ENCODE measurements at places on chromosomes 7 and 10.

GRCh38 chr10:70603449-70603801 lies 884 bp upstream of the PRF1 start:
- DNase-seq, result no peak

DNA sequence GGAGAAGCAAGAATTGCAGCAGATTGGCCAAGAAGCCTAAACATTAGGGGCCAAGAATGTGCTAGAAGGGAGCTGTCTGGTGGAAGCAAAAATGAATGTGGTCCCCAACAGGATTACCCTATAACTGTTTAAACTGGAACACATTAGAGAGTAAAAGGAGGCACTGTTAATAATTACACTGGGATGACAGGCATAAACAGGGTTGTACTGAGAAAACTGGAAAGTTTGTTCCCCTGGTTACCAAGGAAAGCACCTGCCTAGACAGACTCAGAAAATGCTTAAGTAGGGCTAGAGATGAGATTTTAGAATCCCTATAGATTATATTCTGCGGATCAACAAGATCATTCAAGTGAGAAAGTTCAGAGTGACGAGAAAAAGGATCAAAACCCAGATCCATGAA lies 100.8 kb downstream of the CTTNBP2 start:
- no peak for DNase-seq

DNA sequence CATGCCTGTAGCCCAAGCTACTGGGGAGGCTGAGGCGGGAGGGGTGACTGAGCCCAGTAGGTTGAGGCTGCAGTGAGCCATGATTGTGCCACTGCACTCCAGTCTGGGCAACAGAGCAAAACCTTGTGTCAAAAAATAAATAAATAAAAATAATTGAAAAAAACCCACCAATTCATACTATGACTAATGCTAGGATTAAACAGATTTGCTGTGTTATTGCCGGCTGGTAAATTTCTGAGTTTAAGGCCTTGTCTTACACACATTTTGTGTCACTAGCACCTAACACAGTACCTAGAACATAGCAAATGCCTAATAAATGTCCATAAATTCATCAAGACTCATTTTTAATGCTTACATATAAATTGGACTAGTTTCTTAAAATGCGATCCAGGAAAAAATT lies 8.7 kb downstream of the ESYT2 start:
- DNase-seq, result peak; percentile 58

DNA sequence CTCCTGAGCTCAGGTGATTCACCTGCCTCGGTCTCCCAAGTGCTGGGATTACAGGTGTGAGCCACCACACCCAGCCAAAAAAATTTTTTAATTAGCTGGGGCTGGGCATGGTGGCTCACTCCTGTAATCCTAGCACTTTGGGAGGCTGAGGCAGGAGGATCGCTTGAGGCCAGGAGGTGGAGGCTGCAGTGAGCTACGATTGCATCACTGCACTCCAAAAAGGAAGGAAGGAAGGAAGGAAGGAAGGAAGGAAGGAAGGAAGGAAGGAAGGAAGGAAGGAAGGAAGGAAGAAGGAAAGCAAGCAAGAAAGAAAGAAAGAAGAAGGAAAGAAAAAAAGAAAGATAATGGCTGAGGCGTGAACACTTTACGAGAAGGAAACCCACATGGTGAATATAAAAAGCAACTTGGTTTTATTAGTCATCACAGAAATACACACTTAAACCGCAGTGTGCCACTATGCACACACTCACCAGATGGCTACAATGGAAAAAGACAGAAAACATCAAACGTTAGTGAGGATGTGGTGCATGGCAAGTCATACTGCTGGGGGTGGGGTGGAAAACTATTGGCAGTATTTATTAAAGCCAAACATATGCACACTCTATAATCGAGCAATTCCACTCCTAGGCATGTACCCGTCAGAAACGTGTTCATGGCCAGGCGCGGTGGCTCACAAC lies 4.4 kb upstream of the CCL26 start:
- peak; percentile 95 for DNase-seq

DNA sequence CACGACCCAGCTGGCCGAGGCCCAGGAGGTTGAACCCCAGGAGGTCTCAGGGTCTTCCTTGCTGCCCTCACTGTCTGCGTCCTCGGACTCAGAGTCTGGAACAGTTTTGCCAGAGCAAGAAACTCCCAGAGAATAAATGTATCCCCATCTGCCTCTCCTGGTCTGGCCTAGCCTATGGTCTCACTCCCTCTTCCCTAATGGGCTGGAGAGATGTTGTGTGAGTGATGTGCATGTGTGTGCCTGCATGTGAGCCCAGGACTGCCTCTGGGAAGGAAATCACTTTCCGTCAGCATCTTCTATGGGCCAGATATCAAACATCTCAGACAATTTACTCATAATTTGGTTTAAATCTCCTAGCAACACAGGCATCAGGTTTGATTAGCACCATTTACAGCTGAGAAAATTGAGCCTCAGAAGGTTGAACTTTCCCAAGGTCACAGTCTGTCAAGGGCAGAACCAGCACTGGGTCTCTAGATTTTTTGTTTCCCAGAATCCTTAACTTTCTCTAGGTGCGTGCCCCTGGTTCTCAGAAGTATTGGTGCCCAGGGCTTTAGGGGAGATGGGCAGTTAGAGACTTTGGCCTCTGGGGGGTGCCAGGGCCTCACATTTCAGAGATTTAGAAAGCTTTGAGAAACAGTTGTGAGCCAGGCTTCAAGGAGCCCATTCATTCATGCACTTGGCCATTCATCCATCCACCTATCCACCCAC lies 4.9 kb downstream of the TMEM270 start:
- peak; percentile 60 for DNase-seq

GRCh38 chr7:30201921-30202320 lies 67.1 kb downstream of the MTURN start:
- DNase-seq, result no peak

- DNase-seq, result peak; percentile 86
Observed at GRCh38 chr7:75716992-75717626, 21.6 kb downstream of the HIP1 start.

DNA sequence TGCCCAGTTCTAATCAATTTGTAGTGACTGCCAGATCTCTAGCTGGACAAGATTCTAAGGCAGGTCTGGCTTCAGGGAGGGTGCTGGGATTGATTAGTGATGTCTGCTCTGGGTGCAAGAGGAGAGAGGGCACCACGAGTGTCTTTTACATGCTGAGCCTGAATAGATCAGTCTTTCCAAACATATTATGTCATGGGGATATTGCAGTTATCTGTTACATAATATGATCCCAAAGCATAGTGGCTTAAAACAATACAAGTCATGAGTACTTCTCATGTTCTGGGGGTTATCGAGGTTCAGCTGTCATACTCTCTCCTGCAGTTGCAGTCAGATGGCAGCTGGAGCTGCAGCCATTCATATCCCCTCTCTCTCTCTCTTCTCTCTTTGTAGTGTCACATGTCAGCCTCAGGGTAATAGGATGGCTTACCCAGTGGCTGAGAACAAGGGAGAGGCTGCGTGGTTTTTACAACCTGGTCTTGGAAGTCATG lies 26.0 kb downstream of the SLC29A3 start:
- DNase-seq, result no peak

DNA sequence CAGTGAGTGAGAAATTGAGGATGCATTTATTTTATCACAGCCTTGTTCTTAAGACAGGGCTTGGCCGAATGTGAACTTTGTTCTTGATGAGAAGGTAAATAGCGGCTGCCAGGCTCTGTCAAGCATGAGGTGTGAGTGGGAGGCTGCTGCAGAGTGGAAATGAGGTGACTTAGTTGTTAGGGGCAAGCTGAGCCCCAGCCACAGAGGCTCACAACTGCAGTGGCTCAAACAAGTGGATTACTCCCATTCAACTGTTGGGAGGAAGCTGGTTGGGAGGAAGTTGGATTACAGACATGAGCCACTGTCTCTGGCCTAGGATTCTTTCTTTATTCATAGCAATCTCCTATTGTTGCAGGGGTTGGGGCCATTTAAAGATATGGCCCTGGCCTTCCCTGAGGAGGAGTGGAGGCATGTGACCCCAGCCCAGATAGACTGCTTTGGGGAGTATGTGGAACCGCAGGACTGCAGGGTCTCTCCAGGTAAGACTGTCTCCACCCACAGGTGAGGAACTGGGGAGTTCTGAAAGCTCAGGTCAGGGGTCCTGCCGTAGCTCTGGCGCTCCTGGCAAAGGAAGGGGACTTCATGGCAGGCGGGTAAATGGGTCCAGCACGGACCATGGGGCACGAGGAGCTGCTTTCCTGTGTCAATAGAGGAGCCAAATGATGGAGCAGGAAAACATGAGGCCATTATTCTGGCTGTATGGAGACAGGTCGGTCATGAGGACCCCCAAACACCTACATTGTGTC lies 7.1 kb downstream of the ZSCAN25 start:
- DNase-seq, result no peak

DNA sequence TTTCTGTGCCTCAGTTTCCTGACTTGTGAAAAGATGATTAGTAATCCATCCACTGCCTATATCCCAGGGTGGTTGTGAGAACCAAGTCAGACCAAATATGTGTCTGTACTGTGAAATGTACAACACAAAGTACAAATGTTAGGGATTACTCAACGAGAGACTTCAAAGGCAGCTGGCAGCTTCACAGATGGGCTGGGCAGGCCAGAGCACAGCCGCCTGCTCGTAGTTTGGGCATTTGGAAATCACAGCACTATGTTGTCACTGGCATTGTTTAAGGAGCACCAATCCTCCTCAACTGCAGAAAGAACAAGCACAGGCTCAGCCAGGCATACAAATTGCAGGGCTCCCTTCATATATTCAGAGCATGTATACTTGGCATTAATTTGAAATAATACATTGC lies 64.5 kb upstream of the C10orf90 start:
- DNase-seq, result peak; percentile 15

GRCh38 chr7:128767475-128768110 lies 8.0 kb downstream of the OPN1SW start:
- no peak for DNase-seq

DNA sequence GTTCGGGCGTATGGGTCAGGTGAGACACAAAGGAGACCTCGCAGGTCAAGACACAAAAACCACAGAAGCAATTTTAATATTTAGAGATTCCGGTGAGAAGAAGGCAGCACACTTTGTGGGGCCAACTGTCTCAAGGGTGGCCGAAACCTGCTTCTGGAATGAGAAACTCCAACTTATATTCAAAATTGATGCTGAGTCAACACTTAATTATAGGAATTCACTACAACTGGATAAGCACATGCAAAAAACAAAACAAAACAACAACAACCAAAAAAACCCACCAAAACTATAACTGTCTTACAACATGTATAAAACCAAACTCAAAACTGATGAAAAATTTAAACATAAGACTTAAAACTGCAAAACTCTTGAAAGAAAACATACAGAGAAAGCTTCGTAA lies 593.3 kb downstream of the POM121L12 start:
- DNase-seq, result no peak

- DNase-seq, result peak; percentile 98
Observed at GRCh38 chr7:130363026-130363847, 17.1 kb upstream of the CPA1 start.

DNA sequence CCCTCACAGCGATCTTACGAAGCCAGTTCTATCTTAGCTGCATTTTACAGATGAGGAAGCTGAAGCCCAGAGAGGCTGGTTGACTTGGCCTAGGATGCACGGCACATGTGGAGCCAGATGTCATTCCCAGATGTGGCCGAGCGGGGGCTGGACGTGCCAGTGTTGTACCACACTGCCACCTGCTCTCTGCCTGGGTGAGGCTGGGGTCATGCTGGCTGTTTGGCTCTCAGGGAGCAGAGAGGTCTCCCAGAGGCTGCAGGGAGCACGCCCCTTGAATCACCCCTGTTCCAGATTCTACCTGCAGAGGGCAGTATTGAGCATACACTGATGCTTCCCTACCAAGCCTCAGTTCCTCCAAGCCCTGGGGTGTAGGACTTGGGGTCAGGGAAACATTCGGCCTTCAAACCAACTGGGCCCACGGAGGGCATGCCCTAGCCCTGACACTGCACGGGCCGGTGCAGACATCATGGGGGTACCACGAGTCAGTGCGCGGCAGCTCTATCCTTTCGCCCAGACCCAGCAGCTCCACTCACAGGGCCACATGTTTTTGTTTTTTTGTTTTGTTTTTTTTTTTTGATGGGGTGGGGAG lies 3.8 kb upstream of the GTF2IRD1 start:
- DNase-seq, result peak; percentile 63

- DNase-seq, result no peak
Observed at GRCh38 chr10:133254421-133255120, 16.9 kb downstream of the VENTX start.

GRCh38 chr10:71605263-71605962 lies 114.2 kb downstream of the C10orf105 start:
- no peak for DNase-seq

- no peak for DNase-seq
Observed at GRCh38 chr10:102578782-102579181, 65.5 kb upstream of the TRIM8 start.

GRCh38 chr7:91299952-91300775 lies 35.9 kb downstream of the FZD1 start:
- no peak for DNase-seq

GRCh38 chr10:34670081-34670480 lies 145.0 kb downstream of the PARD3 start:
- DNase-seq, result no peak

- DNase-seq, result no peak
Observed at GRCh38 chr7:136971776-136972175, 103.3 kb downstream of the CHRM2 start.

DNA sequence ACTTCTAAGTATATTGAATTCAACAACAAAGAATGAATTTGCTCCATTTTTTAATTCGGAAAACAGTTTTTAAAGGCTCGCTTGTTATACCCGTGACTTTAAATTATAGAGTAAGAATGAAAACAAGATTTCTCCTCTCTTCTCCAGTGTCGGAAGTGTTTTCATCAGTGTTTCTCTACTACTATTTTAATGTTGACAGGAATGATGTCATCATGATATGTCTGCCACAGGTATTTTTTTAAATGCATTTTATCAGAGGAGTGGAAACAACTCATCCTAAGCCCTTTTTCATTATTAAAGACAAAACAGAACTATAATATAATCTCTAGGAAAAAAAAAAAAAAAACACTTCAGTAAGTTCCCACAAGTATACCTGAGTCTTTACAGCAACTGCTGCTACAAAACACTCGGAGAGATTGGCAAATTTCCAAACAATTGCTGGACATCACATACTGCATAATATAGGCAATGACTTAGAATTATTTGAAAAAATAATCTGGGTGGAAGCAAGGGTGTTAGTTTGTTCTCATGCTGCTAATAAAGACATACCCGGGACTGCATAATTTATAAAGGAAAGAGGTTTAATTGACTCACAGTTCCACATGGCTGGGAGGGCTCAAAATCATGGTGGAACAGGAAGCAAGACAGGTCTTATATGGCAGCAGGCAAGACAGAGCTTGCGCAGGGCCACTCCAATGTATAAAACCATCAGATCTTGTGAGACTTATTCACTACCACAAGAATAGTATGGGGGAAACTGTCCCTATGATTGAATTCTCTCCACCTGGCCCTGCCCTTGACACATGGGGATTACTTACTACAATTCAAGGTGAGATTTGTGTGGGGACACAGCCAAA lies 4.8 kb upstream of the RNF32 start:
- no peak for DNase-seq

DNA sequence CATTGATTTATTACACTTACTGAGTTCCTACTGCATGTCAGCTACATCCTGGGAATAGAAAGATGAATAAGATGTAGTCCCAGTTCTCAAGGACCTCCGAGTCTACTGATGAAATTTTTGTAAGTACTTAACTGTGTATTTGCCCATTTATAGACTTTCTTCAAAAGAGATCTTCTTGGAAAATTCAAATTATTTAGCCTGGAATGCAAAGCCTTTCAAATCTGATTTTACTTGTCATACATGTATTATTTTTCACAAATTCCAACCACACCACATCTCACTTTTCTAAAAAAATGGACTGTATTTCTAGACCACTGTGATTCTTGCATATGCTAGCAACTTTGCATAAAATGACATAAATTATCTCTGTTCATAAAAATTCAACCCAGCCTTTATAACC lies 581.3 kb downstream of the ATRNL1 start:
- no peak for DNase-seq
